ENCODE measurements at places on chromosomes 5 and 9. TPM values are rescaled to one million over a fixed set of nuclear protein-coding genes. Genes with fewer than 3 reads are reported as not detected.
A peak's percentile ranks its signal among the peaks of the same experiment; 100 is the strongest.

DNA sequence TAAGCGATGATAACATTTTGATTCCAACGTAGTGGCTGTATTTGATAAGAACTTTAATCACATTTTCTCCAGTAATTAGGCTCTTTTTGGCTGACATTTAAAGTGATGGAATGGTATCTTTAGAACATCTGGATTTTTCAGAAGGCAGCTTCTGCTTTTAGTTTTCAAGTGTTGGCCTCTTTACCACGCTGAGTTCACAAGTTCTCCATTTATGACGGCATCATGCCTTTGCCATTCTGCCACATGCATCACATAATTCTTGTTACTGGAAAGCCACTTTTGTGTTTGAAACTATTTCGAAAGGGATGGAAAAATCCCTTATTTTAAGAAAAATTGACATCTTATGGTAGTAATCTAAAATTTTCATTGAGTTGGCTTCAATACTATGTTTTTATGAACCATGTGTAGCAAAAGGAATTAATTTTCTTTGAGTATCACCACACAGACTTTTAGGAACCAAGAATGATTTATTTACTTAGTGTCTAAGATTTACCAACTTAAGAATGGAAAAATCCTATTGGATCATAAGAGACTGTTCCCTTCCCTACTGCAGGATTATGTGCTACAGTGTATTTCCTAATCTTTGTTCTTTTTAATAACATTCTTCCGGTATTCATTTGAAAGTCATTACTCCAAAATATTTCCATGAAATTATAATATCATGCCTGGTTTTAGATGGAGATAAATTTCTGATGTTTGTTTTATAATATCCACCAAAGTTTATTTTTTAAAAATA lies 344.2 kb downstream of the ADGRV1 start:
- H3K36me3 ChIP-seq = no peaks in the 10 kb centered on the region
- DNase-seq = no peak
- H3K4me1 ChIP-seq = peaks cover 5% of the 10 kb centered on the region
- no peaks in the 10 kb centered on the region for H3K27me3 ChIP-seq
- no peak overlapping the region for H3K4me3 ChIP-seq
- no peak overlapping the region for H3K27ac ChIP-seq

- H3K4me3 ChIP-seq = no peak overlapping the region
- H3K4me1 ChIP-seq = peaks cover 33% of the 10 kb centered on the region
- no peak for DNase-seq
- H3K27me3 ChIP-seq = peaks cover 51% of the 10 kb centered on the region
These were observed 2.6 kb upstream of the AFAP1L1 start for GRCh38 chr5:149268928-149269557.

DNA sequence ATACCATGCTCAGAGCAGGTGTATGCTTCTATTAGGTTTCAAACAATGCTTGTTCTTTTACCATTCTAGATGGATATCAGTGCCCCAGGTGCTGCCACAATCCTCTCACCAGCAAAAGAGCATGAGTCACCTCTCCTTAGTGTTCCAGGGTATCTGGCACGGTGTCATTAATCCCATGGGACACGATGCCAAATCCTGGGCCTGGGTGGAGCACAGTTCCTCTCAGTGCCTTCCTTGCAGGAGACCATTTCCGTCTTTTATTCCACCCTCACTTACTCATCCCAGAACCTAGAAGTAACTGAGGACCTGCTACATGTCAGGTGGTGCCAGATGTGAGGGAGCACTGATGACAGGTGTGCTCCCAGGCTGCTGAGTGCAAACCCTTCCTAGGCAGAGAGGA lies 1.3 kb upstream of the OR13J1 start:
- no peak overlapping the region for H3K4me3 ChIP-seq
- peaks cover 11% of the 10 kb centered on the region for H3K4me1 ChIP-seq
- DNase-seq = no peak
- H3K36me3 ChIP-seq = peaks cover under 1% of the 10 kb centered on the region
- no peak overlapping the region for H3K27ac ChIP-seq
- H3K27me3 ChIP-seq = peaks cover 15% of the 10 kb centered on the region

LRRC26 gene
- total RNA-seq = 1.1 TPM

- H3K4me1 ChIP-seq = no peaks in the 10 kb centered on the region
- H3K4me3 ChIP-seq = no peak overlapping the region
- no peaks in the 10 kb centered on the region for H3K36me3 ChIP-seq
- no peak for DNase-seq
- no peaks in the 10 kb centered on the region for H3K27me3 ChIP-seq
These were observed 1162.5 kb upstream of the DMAC1 start for GRCh38 chr9:8962084-8962483.

DNA sequence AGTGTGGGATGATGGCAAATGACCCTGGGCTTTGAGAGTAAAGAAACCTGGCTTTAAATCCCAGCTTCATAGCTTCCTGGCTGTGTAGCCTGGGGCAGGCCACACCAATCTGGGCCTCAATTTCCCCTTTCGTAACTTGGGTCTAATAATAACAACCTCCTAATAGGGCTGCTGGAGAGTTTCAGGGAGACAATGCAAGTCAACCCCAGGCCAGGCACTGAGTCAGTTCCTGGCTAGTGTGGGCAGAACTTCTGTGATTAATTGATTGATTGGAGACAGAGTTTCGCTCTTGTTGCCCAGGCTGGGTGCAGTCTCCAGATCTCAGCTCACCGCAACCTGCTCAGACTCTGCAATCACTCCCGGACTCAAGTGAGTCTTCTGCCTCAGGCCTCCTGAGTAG lies 3.3 kb upstream of the SH2D3C start:
- peaks cover 19% of the 10 kb centered on the region for H3K4me1 ChIP-seq
- H3K27me3 ChIP-seq = no peaks in the 10 kb centered on the region
- H3K27ac ChIP-seq = no peak overlapping the region

SV2C gene
- 0.05 TPM for total RNA-seq

GRCh38 chr9:78215706-78216105 lies 20.2 kb upstream of the CEP78 start:
- peaks cover 9% of the 10 kb centered on the region for H3K4me1 ChIP-seq
- no peaks in the 10 kb centered on the region for H3K36me3 ChIP-seq
- no peak for DNase-seq
- no peak overlapping the region for H3K4me3 ChIP-seq
- H3K27me3 ChIP-seq = no peaks in the 10 kb centered on the region
- H3K27ac ChIP-seq = no peak overlapping the region

AK8 gene
- total RNA-seq = 0.50 TPM

GFI1B gene
- total RNA-seq = 0.41 TPM

DNA sequence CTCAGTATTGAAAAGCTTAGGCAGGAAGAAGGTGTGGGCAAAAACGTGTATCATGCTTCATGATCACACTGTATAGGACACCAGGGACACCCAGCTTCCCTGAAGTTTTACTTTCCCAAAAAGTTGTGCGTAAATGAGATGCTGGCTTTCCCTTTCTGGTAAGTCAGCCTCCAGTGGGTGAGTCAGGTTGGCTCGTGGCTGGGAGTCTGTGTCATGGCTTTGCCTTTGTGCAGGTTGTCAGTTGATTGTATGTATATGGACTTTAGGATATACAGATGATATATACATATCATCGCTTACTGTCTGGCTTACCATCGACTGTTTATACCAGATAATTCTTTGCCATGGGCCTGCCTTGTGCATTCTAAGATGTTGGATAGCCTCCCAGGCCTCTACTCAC lies 34.2 kb downstream of the ADRB2 start:
- no peak for DNase-seq
- peaks cover 7% of the 10 kb centered on the region for H3K4me1 ChIP-seq
- no peak overlapping the region for H3K27ac ChIP-seq
- H3K36me3 ChIP-seq = no peaks in the 10 kb centered on the region
- no peaks in the 10 kb centered on the region for H3K27me3 ChIP-seq

DNA sequence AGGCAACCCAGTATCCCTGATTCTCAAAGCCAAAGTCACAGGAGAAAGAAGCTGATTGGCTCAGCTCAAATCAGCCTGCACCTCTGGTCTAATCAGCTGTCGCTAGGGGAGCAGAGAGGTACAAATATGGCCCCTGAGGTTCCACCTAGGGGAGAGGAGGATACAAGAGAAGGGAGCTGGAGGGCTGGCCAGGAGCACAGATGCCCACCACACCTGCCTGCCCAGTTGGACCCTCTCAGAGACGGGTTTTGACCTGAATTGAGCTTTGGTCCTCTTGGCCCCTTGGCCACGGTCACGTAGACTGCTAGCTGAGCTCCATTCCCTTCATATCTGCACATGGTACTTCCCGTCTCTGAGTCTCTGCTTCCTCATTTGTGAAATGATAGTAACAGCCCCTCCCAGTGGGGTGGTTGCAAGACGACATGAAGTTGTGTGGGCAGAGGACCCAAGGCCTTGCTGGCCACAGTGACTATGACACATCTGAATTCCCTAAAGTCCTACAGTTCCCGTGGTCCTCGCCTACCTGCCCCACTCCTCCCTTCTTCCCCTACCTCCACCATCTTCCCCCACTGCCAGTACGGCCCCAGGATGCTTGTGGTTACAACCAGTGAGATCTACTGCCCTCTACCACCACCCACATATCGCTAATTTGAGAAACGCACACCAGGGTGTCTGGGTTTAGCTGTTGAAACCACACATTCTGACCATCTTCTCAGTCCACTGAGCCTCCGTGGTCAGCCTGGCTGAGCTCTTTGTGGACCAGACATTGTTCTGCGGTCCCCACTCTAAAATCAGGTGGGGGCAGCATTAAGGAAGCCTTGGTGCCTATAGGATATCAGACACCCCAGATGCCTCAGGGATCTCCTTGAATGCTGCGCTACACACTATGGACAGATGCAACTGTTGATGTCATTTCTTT lies 60.3 kb upstream of the NEK6 start:
- H3K27ac ChIP-seq = no peak overlapping the region
- H3K36me3 ChIP-seq = peaks cover 4% of the 10 kb centered on the region
- H3K27me3 ChIP-seq = peaks cover 3% of the 10 kb centered on the region
- H3K4me1 ChIP-seq = 0 out of 2 replicates have a peak, but pooled peaks cover 5% of the 10 kb centered on the region
- DNase-seq = no peak
- no peak overlapping the region for H3K4me3 ChIP-seq

ELOVL7 gene
- total RNA-seq = 7.8 TPM

- DNase-seq = no peak
- no peaks in the 10 kb centered on the region for H3K27me3 ChIP-seq
- no peak overlapping the region for H3K4me3 ChIP-seq
- H3K27ac ChIP-seq = no peak overlapping the region
These were observed 24.2 kb downstream of the ANP32B start for GRCh38 chr9:98007251-98007928.

DNA sequence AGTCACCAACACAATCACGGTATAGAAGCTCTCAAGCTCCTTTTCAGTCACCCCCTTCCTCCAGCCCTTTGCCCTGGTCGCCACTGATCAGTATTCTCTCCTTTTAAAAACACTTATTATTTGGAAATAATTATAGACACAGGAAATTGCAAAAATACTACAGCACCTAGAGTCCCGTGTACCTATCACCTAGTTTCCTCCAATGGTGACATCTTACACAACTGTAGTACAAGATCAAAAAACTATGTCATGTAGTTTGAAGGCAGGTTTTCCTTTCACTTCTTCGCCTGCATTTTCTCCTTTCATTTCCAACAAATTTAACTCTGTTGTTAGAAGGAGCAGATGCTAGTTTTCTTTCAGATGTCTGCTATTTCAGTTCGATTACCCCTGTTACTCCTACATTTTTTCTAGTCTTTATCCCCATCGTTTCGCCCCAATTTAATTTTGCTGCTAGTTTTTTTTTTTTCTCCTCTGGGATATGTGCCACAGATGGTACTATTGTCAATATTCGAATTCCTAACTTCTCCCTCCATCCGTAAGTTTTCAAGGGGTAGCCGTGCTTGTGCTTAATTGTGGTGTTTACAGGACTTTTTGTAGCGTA lies 612 bp upstream of the ATG10 start:
- no peak for DNase-seq
- no peaks in the 10 kb centered on the region for H3K27me3 ChIP-seq
- H3K36me3 ChIP-seq = no peaks in the 10 kb centered on the region
- H3K27ac ChIP-seq = peak overlapping the region; percentile 93
- H3K4me3 ChIP-seq = peak overlapping the region; percentile 87

DNA sequence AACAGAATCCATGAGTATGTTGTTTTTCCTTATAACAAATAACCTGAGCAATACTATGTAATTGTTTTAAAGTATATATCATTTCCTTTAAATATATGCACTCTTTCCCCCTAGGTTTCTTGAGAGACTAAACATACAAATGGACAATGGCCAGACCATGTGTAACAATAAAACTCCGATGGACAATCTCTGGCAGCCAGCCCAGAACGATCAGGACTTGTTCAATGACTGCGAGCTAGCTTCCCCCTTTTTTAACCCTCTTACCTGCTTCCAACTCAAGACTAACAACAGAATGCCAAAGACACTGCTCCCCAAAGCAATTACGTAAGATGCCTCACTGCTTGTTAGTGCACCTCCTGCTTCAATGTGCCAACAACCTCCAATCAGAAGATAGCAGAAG lies 94.9 kb downstream of the HTR4 start:
- no peaks in the 10 kb centered on the region for H3K36me3 ChIP-seq
- DNase-seq = no peak
- peaks cover 4% of the 10 kb centered on the region for H3K27me3 ChIP-seq
- no peak overlapping the region for H3K27ac ChIP-seq
- no peak overlapping the region for H3K4me3 ChIP-seq
- H3K4me1 ChIP-seq = peaks cover 25% of the 10 kb centered on the region

DNA sequence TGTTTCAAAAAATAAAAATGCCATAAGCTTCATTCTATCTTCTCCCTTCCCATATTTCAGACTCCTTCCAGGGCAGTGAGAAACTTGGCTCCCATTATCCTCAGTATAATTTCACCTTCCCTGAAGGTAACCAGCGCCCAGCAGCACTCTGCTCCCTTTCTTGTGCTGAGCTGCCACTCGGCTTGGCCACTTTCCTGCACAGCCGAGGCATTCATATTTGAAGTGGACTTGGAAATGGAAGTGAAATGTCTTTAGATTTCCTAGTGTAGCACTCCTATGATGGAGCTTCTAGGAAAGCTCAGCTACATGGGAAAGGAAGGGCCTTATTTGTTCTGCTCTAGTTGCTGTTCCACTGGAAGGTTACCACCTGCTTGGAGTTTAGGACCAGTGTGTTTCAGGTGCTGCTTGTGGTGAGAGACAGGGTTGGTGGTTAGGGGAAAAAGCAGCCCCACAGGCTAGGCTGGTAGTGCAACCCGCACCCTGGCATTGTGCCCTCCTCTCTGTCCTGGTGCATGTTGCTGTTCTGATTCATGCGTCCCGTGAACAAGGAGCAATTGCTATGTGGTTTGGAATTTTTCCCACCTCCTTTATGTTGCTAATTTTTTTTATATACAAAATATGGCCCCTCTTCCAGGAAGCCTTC lies 53.8 kb downstream of the RAD23B start:
- peaks cover 24% of the 10 kb centered on the region for H3K4me1 ChIP-seq
- H3K27me3 ChIP-seq = no peaks in the 10 kb centered on the region
- DNase-seq = no peak
- no peak overlapping the region for H3K4me3 ChIP-seq
- H3K36me3 ChIP-seq = peaks cover 28% of the 10 kb centered on the region

EIF4E1B gene
- 1.1 TPM for total RNA-seq

- H3K4me3 ChIP-seq = no peak overlapping the region
- no peak for DNase-seq
- H3K4me1 ChIP-seq = peaks cover 22% of the 10 kb centered on the region
- H3K36me3 ChIP-seq = peaks cover 5% of the 10 kb centered on the region
- H3K27ac ChIP-seq = no peak overlapping the region
These were observed 228.3 kb downstream of the ARHGAP26 start for GRCh38 chr5:142998316-142999020.

- H3K4me3 ChIP-seq = no peak overlapping the region
- H3K4me1 ChIP-seq = peaks cover 31% of the 10 kb centered on the region
- no peaks in the 10 kb centered on the region for H3K36me3 ChIP-seq
These were observed 255.5 kb downstream of the TRIM32 start for GRCh38 chr9:116942593-116943061.
